ENCODE measurements at places on chromosomes 2 and 18. TPM values are rescaled to one million over a fixed set of nuclear protein-coding genes. Genes with fewer than 3 reads are reported as not detected.

The STAM2 gene
- 12.6 TPM for total RNA-seq

The OST4 gene
- total RNA-seq: 339 TPM

The SMARCAL1 gene
- total RNA-seq: 12.6 TPM

DNA sequence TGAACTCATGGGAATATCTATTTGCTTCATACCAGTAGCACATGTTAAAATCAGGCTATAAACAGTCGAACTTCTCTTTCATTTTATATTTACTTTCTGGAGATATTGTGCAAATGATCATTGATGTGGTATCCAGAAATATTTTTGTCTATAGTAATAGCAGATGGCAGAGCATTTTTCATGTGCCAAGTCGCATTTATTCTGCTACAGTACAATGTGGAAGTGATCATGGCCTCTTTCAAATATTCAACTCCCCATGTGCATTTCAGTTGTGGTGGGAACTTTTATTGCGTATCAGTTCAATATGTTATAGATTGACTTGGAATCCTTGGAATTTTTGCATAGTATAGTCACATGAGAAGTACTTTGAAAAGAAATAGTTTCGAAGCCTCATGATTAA is 57.4 kb downstream of the RHBDD1 start:
- DNase-seq: no peak

DNA sequence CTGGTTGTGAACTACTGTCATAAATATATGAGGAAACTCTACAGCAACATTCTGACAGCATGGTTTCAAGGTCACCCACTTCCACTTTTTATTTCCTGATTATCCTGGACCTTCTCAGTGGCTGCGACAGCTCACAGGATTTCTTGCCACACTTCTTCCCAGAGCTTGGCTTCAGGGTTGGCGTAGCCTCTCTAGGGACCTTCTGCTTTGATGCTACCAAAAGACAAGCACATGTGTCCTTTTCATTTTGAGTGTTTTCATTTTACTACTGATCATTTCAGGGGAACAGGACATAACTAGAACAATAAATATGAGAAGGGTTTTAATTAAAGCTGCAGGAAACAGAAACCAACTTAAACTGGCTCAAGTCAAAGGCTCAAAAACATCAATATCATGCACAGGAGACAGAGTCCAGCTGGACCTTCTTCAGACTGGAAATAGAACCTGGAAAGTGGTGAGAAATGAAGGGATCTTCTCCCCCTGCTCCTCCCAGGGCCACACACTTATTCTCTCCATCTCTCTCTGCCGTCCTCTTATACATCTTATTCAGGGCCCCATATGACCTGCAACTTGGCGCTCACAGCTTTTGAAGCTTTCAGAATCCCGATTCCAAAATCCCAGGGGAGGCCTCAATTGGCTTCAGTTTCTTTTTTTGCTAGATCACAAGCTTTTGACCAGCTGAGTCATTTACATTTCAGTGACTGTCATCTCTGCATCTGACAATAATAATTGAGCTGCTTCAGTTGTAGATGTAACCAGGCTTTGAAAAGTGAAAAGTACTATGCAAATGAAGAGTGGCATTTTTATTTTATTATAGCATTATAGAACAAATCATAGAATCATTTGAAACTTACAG is 9.7 kb downstream of the VIT start:
- no peak for DNase-seq

DNA sequence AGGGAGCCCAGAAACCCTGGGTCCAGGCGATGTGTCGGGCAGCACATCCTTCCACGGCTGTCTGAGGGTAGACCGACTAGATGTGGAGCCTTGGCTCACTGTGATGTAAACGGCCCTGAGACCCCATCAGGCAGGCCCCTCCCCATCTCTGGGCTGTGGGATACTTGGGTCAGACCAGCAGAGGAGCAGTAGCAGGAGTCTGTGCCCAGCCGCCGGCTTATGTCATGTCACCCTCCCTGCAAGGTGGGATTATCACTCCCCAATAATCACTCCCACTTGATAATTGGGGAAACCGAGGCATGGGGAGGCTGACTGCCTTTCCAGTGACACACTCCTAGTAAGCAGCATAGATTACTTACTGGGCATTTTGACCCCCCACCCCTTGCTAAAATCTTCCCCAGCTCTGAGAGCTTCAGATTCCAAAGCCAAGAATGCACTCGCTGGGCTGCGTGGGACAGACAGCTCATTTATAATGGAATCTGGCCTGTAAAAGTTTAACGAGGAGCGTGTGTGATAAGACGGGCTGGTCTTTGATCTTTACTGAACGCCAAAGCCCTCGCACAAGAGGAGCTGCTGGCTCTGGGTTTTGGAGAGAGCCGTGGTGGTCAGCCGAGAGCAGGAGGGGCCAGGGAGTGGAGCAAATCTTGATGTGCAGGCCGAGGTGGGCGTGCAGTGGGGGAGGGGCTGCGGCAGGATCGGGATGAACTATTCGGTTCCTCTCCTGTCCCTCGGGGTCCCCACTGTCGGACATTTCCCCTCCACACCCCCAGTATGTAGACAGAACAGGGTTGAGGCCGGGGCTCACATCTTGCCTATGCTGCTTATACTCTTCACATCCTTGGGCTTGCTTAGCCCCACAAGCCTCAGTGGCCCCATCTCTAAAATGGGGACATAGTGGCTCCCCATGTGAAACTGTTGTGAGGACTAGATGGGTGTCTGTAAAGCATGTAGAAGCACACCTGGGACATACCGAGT is 200.0 kb downstream of the GLI2 start:
- no peak for DNase-seq

- peak; percentile 24 for DNase-seq
Measured at GRCh38 chr18:79393635-79394533, 1.8 kb upstream of the NFATC1 start.

GRCh38 chr2:217792626-217793527 is 209.9 kb downstream of the TNS1 start:
- DNase-seq: no peak

GRCh38 chr2:229344151-229344551 is 73.1 kb upstream of the PID1 start:
- no peak for DNase-seq

Data from G401 (cell line).